Activated CD4-positive, alpha-beta T cell treated with anti-CD3 and anti-CD28 coated beads, Interleukin-10, Interleukin-2, amounts not matched to agents 100 ng/mL and 50 ng/mL, durations not matched to agents 16 hours and 8 hours (primary cell): ENCODE measurements at places on chromosomes 6 and 20.

- DNase-seq, result no peak
Measured at GRCh38 chr6:137941995-137942394, 74.9 kb downstream of the TNFAIP3 start.

- no peak for DNase-seq
Measured at GRCh38 chr20:2023151-2023550, 29.3 kb upstream of the PDYN start.

- DNase-seq, result no peak
Measured at GRCh38 chr6:12893036-12893435, 176.5 kb downstream of the PHACTR1 start.

- no peak for DNase-seq
Measured at GRCh38 chr20:24699321-24700165, 230.1 kb downstream of the SYNDIG1 start.

GRCh38 chr6:52815167-52816092, 11.8 kb upstream of the GSTA1 start:
- peak; percentile 65 for DNase-seq

GRCh38 chr20:60759651-60760050, 492.4 kb upstream of the CDH4 start:
- no peak for DNase-seq

- DNase-seq, result no peak
Measured at GRCh38 chr6:31005249-31006020, 4.8 kb upstream of the MUC22 start.

DNA sequence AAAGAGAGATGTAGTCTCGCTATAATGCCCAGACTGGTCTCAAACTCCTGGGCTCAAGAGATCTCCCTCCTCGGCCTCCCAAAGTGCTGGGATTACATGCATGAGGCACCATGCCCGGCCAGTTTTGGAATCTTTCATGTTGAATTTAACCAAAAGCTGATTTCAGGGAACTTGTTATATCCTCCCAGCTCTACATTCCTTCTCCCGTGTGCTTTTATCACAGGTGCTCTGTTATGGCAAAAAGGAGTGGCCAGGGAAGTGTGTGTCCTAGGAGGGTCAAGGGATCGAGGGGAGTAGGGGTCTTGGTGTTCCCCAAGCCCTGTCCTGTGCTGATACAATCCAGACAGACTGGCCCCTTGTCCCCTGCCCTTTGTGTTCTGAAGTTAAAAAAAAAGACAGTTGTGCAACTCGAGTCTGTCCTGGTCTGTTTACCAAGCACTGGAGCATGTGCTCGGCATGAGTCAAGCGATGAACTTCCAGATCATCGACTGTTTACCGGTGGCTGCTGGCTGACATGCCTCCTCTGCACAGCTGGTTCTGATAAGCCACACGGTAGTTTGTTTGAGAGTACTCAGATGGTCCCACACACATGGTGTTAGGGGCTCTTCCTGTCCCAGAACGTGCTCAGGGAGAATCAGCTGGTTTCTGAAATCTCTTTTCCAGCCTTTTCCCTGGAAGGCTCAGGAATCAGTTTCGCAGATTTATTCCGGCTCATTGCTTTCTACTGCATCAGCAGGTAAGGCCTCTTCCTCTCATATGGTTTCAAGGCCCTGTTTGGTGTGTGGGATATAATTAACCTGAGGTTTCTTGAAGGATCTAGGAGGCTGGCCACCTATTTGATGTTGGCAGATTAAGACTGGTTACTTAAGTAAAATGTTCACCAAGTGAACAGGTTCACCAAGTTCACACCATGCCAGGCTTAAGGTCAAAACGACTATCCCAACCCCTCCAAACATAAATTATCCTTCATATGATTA, 52.6 kb upstream of the NAA20 start:
- DNase-seq, result no peak

DNA sequence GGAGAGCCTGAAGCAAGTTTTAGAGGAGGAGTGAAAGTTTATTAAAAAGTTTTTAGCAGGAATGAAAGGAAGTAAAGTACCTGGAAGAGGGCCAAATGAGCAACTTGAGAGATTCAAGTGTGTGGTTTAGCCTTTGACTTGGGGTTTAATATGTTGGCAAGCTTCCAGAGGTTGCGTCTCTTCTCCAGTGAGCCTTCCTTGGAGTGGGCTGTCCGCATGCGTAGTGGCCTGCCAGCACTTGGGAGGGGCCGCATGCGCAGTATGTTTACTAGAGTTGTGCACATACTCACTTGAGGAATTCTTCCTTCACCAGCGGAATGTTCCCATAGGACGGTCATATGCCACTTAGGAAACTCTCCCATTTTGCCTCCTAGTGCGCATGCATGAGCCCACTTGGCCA, 235.2 kb downstream of the ALDH8A1 start:
- no peak for DNase-seq

GRCh38 chr6:118263921-118264486, 284.1 kb upstream of the PLN start:
- DNase-seq, result no peak

DNA sequence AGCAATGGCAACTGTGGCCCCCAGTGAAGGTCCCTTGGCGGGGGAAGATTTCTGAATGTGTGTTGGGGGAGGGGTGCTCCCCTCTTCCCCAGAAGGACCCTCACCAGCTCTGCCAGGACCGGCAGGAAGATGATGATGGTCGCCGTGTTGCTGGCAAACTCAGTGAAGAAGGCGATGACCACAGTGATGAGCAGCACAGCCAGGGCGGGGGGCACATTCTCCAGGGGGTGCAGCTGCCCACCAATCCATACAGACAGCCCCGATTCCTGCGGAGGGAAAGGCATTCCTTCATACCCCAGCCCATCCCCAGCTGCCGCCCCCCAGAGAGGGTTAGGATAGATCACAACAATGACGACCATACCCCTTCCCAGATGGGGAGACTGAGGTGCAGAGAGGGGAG, 15.7 kb upstream of the OCSTAMP start:
- DNase-seq, result no peak

- DNase-seq, result no peak
Measured at GRCh38 chr6:42313941-42314570, 96.4 kb upstream of the MRPS10 start.

DNA sequence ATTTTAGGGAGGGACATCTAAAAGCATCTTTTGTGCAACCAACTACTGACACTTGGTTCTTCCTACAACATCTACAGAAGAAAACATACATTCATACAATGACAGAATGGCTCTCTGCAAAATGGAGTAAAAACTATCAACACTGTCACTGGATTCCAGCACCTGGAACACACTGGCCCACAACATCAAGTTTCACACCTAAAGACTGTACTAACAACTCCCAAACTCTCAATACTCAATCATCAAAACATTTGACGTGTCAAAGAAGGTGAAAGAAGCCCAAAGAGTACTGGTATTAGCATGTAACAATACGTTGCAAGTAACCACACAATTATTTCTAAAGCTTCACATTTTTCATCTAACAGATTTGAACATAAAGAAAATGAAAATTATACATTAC, 2.1 kb downstream of the CPNE1 start:
- peak; percentile 59 for DNase-seq

GRCh38 chr6:112149719-112150263, 62.4 kb downstream of the FAM229B start:
- no peak for DNase-seq

DNA sequence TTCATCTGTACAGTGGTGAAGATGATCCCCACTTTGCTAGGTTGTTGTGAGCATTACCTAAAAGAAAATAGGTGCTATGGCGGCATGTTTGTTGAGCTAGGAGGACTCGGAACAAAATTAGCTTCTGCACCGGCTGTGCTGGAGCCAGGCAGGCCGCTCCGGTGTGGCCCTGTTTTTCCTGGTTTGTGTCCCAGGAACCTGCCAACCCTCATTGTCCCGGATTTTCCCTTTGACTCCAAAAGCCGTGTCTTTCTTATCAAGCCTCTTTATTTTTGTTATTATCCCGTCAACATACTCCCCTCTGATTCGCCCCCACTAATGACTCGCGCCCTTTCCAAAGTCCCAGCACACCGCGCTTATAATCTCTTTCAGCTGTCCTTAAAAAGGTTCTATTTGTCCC, 117.0 kb downstream of the MYLK4 start:
- DNase-seq, result no peak

DNA sequence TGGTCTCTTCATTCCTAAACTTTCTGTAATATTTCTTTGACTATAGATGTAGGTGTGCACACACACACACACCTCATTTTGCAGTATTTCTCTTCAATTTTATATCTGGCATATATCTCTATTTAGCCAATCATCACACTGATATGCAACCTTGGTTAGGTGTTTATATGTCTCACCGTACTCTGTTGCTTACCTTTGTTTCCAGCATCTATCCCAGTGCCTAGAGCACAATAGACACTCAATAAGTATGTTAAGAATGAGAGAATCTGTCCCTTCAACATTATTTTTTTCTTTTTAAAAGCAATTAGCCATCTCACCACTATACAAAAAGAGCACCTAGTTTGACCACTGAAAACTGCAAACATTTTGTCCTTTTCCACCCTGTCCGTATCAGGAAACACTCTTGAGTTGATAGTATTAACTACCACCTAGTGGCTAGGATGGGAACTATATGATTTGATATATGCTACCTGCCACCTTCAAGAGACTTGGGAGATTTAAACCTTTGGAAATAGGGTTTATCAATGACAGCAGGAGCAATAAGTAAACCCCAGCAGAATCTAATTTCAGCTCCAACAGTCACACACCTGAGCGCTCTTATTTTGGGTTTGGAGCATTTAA, 48.7 kb upstream of the RSPO3 start:
- DNase-seq, result peak; percentile 1

GRCh38 chr6:113562248-113562647, 294.9 kb upstream of the MARCKS start:
- DNase-seq, result no peak

DNA sequence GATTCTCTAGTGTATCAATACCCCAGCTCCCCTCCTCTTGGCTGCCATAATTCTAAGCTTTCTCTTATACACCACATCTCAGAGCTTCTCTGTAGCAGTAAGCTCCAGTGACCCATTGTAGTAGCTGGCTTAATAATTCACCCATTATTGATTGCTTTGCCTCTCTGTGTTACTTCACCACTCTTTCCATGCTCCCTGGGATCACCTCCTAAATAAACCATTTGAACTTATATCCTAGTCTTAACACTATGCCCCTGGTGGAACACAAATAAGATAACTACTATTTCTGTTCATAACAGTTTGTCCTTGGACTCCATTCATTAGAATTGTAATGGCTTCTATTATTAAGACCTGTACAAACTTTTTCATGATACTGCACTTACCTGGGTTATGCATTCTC, 758.9 kb downstream of the KIF16B start:
- DNase-seq, result no peak

- no peak for DNase-seq
Measured at GRCh38 chr20:33658929-33659328, 3.2 kb upstream of the C20orf144 start.

- DNase-seq, result no peak
Measured at GRCh38 chr20:46954490-46955038, 59.9 kb downstream of the EYA2 start.

- no peak for DNase-seq
Measured at GRCh38 chr6:164227952-164228522, 813.5 kb downstream of the QKI start.

GRCh38 chr6:98641949-98642719, 192.2 kb upstream of the POU3F2 start:
- no peak for DNase-seq

- no peak for DNase-seq
Measured at GRCh38 chr6:147561726-147562125, 53.2 kb downstream of the SAMD5 start.

DNA sequence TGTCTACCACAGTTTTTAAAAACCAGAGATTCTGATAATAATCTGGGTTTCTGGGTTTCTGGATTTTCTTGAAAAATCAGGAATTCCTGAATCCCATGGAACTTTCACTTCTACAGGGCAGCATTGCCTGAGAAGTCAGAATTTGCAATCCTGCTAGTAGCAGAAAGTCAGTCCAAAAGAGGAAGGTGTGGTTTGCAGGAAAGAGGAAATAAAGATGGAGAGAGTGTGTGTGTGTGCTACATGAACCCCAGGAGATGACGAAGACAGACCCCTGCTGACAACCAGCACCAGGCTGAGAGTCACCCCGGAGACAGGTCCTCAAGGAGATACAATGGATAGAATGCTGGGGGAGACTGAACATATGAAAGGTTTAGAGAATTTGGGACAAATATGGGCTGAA, 44.9 kb downstream of the PRND start:
- no peak for DNase-seq

- DNase-seq, result no peak
Measured at GRCh38 chr6:11426571-11426970, 111.0 kb upstream of the TMEM170B start.

- DNase-seq, result no peak
Measured at GRCh38 chr6:25359891-25360290, 80.7 kb downstream of the CARMIL1 start.

DNA sequence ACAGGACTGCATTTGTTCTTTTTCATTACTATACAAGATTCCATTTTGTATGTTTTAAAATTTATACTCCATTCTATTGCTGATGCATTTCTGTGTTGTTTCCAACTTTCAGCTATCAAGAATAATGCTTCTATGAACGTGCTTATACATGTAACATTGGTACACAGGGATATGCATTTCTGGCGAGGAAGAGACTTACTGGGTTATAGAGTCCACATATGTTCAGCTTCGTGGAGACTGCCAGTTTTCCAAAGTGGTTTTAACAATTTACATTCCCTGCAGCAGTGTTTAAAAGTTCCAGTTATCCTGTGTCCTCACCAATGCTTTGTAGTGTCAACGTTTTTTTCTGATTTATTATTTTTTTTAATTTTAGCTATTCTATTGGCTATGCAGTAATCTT, 48.5 kb downstream of the AIG1 start:
- no peak for DNase-seq

GRCh38 chr6:64945450-64945849, 761.6 kb downstream of the EYS start:
- DNase-seq, result no peak

DNA sequence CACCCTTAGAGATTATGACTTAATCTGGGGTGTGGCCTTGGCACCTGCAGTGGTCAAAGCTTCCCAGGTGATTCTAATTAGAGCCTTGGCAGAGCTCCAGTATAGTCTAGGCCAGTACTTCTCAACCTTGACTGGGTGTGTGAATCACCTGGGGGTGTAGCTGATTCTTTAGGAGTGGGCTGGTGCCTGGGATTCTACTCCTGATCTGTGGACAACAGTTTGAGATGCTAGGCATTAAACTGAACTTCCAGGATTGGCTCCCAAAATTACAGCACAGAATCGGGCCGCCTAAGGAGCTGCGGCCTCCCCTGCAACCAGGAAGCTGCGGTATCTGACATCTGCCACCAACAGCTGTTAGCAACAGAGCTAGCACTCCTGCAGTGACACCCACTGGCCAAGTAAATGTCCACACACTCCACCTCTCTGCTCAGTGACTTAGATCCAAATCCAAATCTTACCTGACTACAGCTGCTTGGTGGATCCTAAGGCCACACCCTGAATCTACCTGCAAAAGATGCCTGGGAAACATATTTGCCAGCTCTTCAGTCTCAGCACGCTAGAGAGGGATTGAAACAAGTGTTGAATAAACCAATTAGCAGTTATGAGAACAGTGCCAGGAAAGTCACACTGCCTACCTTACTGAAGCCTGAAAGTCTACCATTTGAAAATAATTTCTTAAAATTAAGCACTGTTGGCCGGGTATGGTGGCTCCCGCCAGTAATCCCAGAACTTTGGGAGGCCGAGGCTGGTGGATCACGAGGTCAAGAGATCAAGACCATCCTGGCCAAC, 126.7 kb downstream of the UNC5CL start:
- peak; percentile 65 for DNase-seq
